ENCODE measurements at places on chromosomes 6 and 20. TPM values are rescaled to one million over a fixed set of nuclear protein-coding genes. Genes with fewer than 3 reads are reported as not detected.

- DNase-seq: peak; percentile 41
Measured at GRCh38 chr6:55664591-55665587, 85.9 kb upstream of the HMGCLL1 start.

- no peak for DNase-seq
Measured at GRCh38 chr6:159302594-159302992, 133.4 kb downstream of the FNDC1 start.

- DNase-seq: peak; percentile 66
Measured at GRCh38 chr6:134080171-134080795, 27.9 kb upstream of the SLC2A12 start.

- no peak for DNase-seq
Measured at GRCh38 chr6:160996131-160996601, 4.6 kb downstream of the MAP3K4 start.

DNA sequence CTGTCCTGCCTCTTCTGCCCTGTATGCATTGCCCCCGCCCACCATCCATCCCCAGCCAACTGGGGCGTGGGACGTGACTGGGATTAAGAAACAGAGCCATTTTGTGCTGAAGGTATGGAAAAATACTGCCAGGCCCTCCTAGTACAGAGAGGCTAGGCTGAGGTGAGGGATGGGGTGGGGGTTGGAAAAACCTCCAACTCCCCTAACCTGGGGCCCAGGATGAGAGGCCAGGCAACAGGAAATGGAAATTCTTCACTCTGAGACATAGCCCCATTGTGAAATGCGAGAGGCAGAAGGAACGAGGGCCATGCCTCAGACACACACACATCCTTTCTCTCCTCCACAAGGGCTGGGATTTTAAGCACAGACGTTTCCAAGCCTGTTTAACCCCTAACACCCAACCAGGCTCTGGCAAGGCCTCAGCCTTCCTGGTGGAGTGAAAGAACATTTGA is 19.9 kb downstream of the KCNK5 start:
- DNase-seq: no peak

GRCh38 chr6:15349379-15349778 is 103.5 kb downstream of the JARID2 start:
- no peak for DNase-seq

- DNase-seq: peak; percentile 8
Measured at GRCh38 chr6:161549977-161550655, 276.3 kb upstream of the AGPAT4 start.

DNA sequence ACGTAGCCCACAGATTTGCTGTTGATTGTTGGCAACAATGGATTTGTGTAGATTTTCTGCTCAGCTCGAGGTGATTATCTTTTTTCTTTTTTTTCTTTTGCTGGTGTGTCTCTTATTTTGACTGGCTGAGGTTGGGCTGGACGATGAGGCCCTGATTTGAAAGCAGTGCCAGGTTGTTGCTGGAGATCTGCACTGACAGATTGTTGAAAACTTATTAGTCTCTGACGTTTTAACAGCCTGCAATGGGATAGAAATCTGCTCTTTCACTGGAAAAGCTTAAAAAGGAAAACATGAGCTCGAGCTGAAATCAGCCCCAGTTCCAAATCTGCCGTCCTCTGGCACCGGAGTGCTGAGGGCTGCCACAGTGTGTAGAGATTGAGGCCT is 87.7 kb downstream of the PDE7B start:
- no peak for DNase-seq

GRCh38 chr6:56424064-56424463 is 176.7 kb upstream of the COL21A1 start:
- DNase-seq: no peak

DNA sequence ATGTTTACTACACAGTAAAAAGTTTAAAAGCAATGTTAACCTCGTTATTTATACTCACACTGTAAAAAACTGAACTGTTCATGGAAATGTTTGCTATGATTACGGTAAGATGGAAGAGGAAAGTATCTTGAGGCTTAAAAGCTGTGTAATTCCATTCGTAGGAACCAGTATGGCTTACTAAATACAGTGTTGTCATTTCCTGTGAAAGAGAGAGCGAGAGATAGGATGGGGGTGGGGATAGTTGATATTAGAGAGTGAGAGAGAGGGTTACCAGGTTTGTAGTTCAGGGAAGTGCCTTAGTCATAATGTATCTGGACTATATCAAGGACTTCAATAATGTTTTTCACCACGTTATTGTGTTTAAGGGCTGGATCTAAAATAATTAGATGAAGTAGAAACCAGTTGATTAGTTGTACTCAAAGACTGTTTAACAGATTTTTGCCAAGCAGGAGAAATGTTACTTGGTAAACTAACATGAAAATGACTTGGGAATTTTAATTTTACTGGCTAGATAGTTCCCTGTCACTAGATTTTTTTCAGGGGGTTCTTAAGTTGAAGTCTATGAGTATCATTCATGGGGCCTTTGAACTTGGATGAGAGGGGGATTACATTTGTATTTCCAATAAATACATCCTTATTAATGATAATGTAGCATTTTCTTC is 30.4 kb downstream of the AFDN start:
- peak; percentile 52 for DNase-seq

GRCh38 chr6:116511424-116512110 is at the start of gene CALHM5:
TSS of gene CALHM5 (plus strand) at chr6:116511639. CDS start at chr6:116511697, 58 bp downstream.
- DNase-seq: peak; percentile 78

DNA sequence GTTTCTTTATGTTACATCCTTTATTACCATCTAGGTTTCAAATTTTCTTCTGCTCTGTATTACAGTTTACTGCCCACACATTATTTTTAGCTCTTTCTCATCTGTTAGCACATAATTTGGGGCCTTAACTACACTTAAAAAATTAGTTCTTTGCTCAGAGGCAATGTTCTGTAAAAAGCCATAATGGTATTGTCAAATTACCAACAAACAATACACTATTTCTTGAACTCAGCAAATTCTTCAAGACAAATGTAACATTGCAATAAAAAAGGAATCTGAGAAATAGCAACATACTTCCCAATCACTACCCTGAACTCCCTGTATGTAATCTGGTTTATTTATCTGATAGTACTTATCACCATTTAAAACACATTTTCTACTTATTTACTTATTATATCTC is 448.6 kb upstream of the OPRM1 start:
- no peak for DNase-seq

GRCh38 chr6:106829451-106829850 is 145.1 kb downstream of the CD24 start:
- DNase-seq: no peak

- no peak for DNase-seq
Measured at GRCh38 chr20:20806121-20807095, 94.0 kb upstream of the RALGAPA2 start.

GRCh38 chr6:16482702-16483314 is 244.4 kb downstream of the GMPR start:
- DNase-seq: no peak

GRCh38 chr6:11367638-11368199 is 135.3 kb upstream of the NEDD9 start:
- DNase-seq: peak; percentile 77

DNA sequence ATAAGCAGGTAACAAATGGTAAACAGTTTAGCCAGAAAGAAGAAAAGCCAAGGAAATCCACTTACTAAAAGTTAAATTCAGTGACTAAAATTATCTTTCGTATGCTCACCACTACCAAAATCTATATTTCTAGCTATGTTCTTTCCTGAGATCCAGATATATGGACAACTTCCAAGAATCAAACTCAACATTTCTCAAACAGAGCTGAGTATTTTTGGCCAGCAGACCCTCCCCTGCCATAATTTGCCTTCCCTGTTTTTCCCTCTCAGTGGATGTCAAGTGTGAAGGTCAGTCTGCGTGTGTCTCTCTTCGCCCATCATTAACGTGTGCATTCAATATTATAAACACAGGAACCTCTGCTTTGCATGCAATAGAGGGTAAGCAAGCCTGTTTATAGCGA is 42.0 kb downstream of the PRKN start:
- no peak for DNase-seq

- no peak for DNase-seq
Measured at GRCh38 chr6:170369403-170369802, 62.8 kb downstream of the FAM120B start.

The LAMA4 gene
- 85.6 TPM for total RNA-seq

The PRDM13 gene
- total RNA-seq: not detected

The TUBB1 gene
- total RNA-seq: 0.17 TPM

The OR12D1 gene
- not detected for total RNA-seq

The PNPLA1 gene
- 0.05 TPM for total RNA-seq

The CDH4 gene
- total RNA-seq: 7.8 TPM

The NSFL1C gene
- 85.5 TPM for total RNA-seq

The FUT9 gene
- not detected for total RNA-seq

The ZNF512B gene
- total RNA-seq: 7.7 TPM

The TTBK1 gene
- total RNA-seq: under 0.01 TPM

The HLA-DOA gene
- total RNA-seq: not detected

All from M059J (cell line).